ENCODE measurements at places on chromosomes 3 and 15. TPM values are rescaled to one million over a fixed set of nuclear protein-coding genes. Genes with fewer than 3 reads are reported as not detected.

GRCh38 chr15:98002419-98002818 lies 41.9 kb downstream of the ARRDC4 start:
- no peak for DNase-seq

The SERP1 gene
- total RNA-seq = 85.0 TPM

DNA sequence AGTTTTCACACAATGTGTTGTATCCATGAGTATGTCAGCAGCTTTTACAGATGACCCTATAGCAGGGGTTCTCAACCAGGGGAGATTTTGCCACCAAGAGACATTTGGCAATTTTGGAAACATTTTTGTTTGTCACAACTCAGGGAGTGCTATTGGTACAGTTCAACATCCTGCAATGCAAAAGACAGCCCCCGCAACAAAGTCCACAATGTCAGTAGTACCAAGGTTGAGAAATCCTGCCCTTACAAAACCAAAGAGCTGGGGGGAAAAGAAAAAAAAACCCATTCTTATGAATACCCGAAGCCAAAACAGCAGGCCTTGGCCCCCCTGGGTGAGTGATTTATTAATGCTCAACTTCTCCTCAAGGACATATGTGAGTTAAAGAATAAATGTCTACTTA lies 99.1 kb downstream of the LARS2 start:
- DNase-seq = no peak

The MCTP2 gene
- total RNA-seq = 64.8 TPM

The ANKUB1 gene
- total RNA-seq = not detected

- DNase-seq = no peak
These were observed 22.2 kb downstream of the TARS3 start for GRCh38 chr15:101702077-101702476.

The NPAP1 gene
- total RNA-seq = not detected

The BUB1B gene
- 10.4 TPM for total RNA-seq

DNA sequence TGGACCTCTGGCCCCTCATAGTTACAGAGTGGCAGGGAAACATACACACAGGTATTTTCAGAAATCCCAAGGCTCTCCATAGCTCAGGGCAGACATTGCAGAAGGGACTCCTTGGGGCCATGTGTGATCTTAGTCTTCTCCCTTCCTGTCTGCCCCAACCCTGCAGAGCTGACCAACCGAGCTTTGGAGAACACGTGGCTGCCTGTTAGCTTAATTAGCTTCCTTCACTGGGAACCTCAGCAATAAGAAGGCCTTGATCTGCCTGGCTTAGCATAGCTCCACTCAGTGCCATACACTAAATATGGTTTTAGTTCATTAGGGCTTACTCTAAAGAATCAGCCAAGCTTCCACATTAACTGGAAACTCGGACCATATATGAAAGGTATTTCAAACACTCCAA lies 12.3 kb downstream of the LYZL4 start:
- DNase-seq = no peak

The DNAJB11 gene
- total RNA-seq = 39.8 TPM

GRCh38 chr3:52204337-52205073 lies 6.5 kb downstream of the ALAS1 start:
- peak; percentile 64 for DNase-seq

The C3orf70 gene
- total RNA-seq = 15.6 TPM

DNA sequence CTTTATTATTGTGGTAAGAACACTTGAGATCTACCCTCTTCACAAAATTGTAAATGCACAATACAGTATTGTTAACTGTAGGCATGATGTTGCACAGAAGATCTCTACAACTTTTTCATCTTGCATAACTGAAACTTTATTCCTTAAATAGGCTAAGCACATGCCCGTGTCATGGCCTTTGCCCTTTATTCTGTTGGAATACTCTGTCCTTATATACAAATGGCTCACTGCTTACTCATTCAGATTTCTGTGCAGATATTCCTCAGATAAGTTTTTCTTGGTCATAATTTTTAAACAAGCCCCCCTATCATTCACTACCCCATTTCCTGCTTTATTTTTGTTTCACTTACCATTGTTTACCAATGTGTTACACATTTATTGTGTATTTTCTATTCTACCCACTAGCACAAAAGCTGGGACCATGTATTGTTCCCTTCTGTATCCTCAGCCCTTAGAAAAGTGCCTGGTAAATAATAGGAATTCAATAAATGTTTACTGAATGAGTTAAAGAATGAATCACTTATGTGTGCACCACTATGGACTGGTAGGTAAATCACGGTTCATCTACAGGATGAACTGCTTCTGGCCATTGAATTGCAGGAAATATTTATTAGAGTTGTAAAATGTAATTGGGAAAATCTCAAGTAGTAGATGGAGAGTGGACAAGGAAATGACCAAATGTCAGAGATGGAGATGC lies 151.0 kb downstream of the CPNE4 start:
- no peak for DNase-seq

DNA sequence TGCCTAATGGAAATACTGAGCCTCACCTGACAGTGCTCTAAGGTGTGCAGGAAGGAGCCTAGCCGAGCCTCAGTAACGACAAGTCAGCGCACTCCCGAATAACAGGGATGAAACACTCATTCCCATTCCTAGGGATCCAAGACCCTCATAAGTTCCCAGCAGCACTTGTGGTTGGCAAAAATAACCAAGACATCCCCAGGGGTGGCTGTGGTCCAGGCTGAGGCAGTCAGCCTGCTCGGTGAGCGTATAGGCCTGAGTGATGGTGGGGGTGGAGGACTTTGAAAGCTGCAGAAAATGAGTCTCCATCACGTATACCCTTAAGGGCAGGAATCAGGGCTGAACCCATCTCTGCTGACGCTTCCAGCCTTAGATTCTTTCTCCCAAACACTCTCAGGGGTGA lies 120.1 kb downstream of the SMAD6 start:
- DNase-seq = no peak

DNA sequence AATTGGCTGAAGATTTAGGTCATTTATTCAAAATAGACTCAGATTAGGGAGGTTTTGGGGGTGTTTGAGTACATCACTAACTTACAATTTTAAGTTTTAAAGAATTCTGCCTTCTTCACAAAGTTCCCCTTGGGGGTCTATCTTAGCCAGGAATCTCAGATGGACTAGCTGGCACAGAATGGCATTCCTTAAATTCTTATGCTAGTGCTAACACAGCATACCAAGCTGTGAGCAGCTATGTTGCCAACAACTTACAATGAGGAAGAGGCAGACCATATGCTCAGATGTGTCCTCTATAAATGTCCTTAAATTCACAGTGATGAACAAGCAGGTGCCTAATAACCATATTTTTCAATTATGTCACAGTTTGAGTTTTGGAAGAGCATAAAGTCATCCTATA lies 60.9 kb upstream of the NPHP3 start:
- no peak for DNase-seq

GRCh38 chr3:126541628-126542339 lies 16.9 kb downstream of the C3orf22 start:
- DNase-seq = peak; percentile 14

- DNase-seq = no peak
These were observed 8.3 kb downstream of the ARL13B start for GRCh38 chr3:93988283-93988682.

DNA sequence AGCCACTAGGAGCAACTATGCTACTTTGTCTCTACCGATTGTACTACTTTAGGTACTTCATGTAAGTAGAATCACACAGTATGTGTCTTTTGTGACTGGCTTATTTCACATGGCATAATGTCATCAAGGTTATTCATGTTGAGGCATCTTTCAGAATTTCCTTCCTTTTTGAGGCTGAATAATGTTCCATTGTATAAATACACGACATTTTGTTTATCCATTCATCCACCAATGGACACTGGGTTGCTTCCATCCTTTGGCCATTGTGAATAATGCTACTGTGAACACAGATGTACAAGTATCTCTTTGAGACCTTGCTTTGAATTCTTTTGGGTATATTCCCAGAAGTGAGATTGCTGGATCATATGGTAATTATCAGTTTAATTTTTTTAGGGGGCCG lies 29.2 kb downstream of the MYO5A start:
- DNase-seq = no peak

GRCh38 chr3:63927422-63928280 lies 15.5 kb upstream of the SCAANT1 start:
- no peak for DNase-seq

DNA sequence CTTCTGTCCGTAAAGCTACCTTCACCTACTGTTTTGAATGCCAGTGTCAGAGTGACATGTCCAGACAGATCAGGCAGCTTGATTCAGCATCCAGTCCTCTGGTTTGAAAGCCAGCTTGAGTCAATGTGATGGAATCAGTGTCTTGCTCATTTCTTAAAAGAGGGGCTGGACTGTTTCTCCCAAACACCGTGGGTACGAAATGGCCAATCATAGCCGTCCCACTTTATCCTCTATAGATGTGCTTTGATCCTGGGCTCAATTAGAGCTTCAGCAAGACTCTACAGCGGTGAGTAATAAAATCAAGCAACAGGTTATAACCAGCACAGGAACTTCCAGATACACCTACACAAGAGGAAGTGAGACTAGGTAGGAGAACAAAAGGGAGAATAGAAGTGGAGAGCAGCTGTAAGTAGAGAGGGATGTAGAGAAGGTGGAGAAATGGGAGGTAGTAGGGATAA lies 17.0 kb upstream of the OR5K1 start:
- DNase-seq = no peak

GRCh38 chr3:151087648-151088047 lies 2.2 kb downstream of the MED12L start:
- no peak for DNase-seq

DNA sequence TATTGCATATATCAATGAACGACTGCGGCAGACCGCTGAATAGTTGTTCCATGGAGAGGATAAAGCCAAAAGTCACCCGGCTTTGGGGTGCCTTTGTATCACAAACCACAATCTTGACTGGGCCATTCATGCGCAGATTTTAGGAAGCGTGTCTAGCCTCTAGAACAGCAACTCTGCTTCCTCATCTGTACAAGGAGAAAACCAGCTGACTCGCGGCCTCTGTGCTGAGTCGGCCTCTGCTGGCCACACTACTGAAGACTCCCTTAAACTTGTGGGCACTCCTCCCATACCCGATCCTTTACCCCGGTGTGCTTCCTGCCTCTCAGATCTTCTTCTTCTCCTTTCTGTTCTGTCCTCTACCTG lies 872 bp downstream of the DLEC1 start:
- DNase-seq = peak; percentile 81

- DNase-seq = no peak
These were observed 25.1 kb upstream of the MTMR10 start for GRCh38 chr15:31016446-31016915.

- DNase-seq = no peak
These were observed 44.6 kb upstream of the SLC25A36 start for GRCh38 chr3:140896997-140897396.

GRCh38 chr3:111684640-111685039 lies 89.5 kb upstream of the ZBED2 start:
- no peak for DNase-seq

The LTK gene
- 18.7 TPM for total RNA-seq

- DNase-seq = no peak
These were observed 32.9 kb upstream of the CRTC3 start for GRCh38 chr15:90496791-90497190.

- no peak for DNase-seq
These were observed 16.0 kb upstream of the SQOR start for GRCh38 chr15:45618813-45619212.

GRCh38 chr3:180926526-180926925 lies 14.1 kb downstream of the FXR1 start:
- DNase-seq = no peak

DNA sequence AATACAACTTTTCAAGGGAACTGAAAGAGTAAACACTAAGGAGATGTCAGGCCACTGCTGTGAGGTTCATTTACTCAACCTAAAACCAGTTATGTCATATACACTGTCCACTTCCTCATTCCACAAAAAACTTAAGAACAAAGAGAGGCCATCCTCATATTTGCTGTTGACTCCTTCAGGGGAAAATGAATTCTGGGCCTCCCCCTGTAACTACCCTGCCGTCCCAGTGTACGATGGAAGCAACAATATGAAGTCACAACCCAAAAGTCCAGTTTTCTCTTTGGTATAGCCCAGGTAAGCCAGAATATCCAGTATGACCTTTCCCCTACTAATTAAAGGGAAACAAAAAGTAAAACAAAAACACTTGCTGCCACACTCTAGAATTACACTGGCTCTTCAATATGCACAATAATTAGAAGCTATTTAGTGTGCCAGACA lies 16.2 kb downstream of the CEP152 start:
- DNase-seq = no peak

The KLHL25 gene
- total RNA-seq = 6.0 TPM

DNA sequence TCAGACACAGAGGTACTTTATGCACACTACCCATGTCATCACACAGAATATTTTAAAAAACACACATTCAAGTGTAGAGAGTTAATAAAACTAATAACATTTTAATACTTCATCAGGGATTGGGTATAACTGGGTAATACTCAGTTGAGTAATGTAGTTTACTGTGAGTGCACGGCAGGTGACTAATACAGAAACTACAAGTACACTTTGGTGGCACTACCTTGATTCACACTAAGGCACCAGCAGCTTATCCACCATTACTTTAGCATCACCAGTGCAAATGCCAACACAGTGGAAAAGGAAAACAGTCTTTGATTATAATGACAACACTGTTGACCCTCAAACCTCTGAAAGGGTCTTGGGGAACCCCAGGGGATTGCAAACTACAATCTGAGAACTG lies 33.6 kb downstream of the ZNF280D start:
- DNase-seq = no peak

- no peak for DNase-seq
These were observed 57.0 kb downstream of the ISG20 start for GRCh38 chr15:88695691-88696251.

DNA sequence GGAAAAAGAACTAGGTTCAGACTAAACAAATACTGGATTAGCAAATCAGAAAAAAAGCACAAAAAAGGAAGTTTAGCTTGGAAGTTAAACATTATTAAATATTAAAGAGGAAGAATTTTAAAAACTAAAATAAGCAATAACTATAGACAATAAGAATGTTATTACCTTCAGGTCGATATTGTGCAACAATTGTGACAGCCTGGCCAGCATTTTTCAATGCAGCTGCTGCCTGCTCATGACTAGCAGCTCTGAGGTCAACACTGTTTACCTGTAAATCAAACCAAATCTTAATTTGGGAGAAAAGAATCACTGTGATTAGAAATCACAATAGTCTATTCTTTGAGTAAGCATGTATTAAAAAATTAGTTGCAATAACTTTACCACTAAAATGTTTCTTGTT lies 75.1 kb upstream of the MELTF start:
- no peak for DNase-seq

The DISP2 gene
- total RNA-seq = 13.7 TPM

The ARPIN gene
- total RNA-seq = 40.0 TPM

DNA sequence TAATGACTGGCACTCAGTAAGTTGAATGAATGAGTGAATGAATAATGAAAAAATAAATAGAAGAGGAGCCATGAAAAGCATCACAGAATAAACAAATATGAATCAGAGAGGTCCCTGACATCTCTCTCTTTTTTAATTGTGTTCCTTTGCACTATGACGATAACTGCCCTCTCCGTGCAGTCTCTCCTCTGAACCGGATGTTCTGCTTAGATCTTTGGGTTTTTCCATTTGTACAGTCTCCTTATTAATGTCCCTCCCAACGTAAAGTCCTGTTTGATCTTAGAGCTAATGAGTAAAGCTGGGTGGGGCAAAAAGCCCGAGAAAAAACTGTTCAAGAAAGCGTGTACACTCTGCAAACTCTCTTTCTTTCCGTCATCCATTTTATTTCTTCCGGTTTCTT lies 28.3 kb upstream of the BHLHE40 start:
- no peak for DNase-seq

GRCh38 chr3:99774467-99774866 lies 43.2 kb upstream of the CMSS1 start:
- no peak for DNase-seq

The BTLA gene
- 0.27 TPM for total RNA-seq

The OXSM gene
- 14.4 TPM for total RNA-seq

The CTXND1 gene
- total RNA-seq = 0.15 TPM

Measured in left colon (tissue), 2 donors.